Right lobe of liver (tissue), 6 donors: ENCODE measurements at places on chromosomes 6 and 20.
A peak's percentile ranks its signal among the peaks of the same experiment; 100 is the strongest.

- no peak for DNase-seq
These were observed 102.0 kb upstream of the RUNX2 start for GRCh38 chr6:45226081-45226480.

DNA sequence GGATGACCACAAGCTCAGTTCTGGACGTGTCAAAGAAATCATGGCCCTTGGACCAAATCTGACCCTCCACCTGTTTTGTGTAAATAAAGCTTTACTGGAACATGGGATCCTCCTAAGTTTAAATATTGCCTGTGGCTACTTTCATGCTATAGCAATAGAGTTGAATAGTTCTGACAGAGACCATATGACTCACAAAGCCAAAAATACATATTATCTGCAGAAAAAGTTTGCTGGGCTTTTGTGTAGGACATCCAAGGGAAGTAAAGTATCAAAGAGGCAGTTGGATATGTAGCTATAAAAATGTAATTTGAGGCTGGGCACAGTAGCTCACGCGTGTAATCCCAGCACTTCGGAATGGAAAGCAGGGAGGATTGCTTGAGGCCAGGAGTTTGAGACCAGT lies 78.9 kb downstream of the TOX2 start:
- DNase-seq = no peak

DNA sequence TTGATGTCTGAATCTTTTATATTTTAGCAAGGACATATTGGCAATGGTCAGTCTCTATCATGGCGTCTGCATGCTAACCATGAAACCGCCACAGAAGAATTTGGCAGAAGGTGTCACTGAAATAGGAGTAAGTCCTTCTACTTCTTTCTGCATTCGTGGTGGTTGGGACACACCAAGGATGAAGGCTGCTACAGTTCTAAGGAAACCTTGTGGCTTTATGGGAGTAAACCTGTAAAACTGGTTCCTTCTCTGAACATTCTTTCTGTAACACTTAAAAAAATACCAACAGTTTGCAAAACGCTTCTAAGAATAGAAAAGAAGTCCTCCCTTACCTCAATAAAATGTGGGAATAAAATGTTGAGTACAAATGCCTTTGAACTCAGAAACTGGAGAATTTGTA lies 195.3 kb downstream of the SLC24A3 start:
- DNase-seq = no peak

GRCh38 chr6:163309491-163310026 lies 105.0 kb upstream of the QKI start:
- no peak for DNase-seq

GRCh38 chr20:59987135-59987534 lies 28.9 kb downstream of the CDH26 start:
- DNase-seq = no peak

- no peak for DNase-seq
These were observed 49.9 kb downstream of the ATG5 start for GRCh38 chr6:106275692-106276091.

DNA sequence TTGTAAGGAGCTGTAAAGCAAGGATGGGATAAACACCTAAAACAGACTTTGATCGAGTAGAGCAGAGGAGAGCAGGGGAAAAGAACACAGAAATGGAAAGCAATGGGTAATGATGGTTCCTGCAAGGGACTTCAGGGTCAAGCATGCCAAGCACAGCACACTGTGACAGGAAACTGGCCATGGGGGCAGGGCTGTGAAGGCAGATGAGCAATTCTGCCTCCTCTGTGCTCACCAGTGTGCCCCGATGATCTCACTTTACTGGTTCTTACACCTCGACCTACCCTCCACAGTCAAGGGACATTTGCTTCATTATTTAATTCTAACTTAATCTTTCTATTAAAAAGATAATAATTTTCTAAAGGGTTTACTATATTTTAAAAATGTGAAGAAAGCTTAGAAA lies 21.6 kb upstream of the MYB start:
- no peak for DNase-seq

GRCh38 chr6:163438940-163439335 lies 24.4 kb downstream of the QKI start:
- peak; percentile 60 for DNase-seq

DNA sequence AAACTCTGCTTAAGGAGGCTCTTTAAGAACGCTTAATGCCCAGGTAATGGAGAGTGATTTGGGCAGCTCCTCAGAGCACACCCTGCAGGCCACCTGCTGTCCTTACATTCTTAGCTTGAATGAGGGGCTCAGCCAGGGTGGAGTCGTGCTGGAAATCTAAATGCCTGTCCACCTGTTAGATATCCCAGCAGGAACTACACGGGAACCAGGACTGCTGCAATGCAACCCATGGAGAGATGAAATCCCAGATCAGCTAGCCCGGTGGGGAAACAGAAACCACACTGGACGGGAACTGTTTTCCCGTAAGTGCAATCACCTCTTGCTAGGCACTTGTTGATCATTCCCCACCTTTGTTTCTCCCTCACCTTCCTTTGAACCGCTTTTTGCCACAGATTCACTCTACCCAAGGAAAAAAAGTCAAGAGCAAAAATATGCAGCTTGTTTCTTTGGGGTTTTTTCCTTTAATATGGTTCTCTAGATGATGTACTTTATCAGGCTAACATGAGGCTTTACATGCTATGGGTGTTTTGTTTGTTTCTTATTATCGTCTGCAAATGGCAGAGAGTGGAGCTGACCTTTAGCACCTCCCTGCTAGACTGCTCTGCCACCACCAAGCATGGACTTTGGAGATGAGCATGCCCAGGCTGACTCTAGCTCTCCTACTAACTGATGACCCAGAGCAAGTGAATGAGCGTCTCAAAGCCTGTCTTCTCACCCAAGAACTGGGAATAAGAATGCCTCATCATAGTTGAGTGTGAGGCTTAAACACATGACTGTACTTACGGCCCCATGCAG lies 125.9 kb upstream of the TNFAIP3 start:
- no peak for DNase-seq

- peak; percentile 40 for DNase-seq
These were observed 23.9 kb downstream of the MAP7 start for GRCh38 chr6:136526196-136526930.

GRCh38 chr20:40680161-40680959 lies 8.7 kb downstream of the MAFB start:
- DNase-seq = no peak
